ENCODE measurements at places on chromosomes 1 and 21. TPM values are rescaled to one million over a fixed set of nuclear protein-coding genes. Genes with fewer than 3 reads are reported as not detected.

DNA sequence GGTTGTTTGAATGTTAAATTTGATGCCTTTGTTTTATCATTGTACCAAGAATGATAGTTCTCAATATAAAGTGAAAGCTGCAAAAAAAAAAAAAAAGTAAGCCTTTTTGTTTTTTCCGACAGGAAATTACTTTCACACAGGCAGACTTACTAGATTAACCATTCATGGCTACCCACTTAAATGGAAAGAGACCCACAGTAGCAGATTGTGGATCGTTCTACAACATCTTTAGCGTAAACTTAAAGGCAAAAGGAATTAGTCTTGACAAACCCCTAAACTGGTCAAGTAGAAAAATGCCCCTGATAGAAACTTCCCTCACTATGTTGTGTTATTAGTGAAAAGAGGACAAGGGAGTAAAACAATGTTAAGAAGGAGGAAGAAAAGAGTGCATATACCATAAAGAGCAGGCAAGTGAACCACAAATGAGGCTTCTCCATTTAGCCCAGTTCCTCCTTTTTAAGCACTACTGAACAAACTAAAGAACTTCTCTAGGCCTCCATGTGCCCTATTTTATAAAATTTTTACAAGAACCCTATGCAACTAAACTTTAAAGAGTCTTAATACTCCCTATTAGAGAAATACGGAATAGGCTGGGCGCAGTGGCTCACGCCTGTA lies 1560.3 kb downstream of the MRPL39 start:
- no peak for DNase-seq

GRCh38 chr1:204319027-204319426 lies 40.7 kb downstream of the PLEKHA6 start:
- no peak for DNase-seq

PGLYRP3 gene
- total RNA-seq = not detected

DNA sequence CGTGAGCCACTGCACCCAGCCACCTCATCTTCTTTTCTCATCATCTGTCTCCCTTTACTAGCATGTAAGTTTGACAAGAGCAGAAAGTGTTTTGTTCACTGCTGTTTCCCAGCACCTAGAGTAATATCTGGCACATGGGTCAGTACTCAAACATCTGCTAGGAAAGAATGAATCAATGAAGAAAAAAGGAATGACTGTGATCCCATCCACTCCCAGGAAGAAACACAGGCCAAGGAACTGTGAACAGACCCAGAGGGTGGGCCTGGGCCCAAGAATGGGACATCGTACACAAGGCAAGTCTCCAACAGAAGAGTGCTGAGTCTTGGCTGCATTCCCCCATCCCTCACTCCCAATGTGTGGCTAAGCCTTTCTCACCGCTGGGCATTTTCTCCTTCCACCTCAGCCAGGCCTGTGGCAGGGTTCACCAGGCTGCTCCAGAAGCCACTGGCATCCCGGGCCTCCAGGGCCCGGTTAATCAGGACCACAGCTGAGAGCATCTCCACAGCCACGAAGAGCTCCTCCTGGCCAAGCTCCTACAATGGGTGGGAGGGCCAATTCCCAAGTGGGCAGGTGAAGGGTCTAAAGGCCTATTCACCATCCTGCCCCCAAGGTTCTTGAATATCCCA lies 18.4 kb downstream of the IQGAP3 start:
- no peak for DNase-seq

DNA sequence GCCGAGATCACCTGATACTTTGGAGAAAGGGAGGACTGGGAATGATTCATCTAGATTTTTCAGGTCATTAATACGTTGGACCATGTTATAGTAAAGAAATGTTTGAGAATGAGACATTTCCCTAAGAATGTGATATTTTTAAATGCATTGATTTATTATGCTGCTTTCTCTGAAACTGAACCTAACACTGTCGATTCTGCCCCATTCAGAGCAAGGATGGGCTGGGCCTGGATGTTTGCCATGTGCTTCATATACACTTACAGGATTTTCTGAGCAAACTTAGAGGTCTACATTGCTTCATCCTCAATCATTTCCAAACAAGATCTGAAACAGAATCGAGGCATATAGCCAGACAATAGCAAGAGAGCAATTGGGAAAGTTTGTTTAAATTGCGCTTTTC lies 183.3 kb downstream of the CRB1 start:
- DNase-seq = no peak

GRCh38 chr1:176055398-176055797 lies 151.7 kb downstream of the COP1 start:
- no peak for DNase-seq

LMOD1 gene
- total RNA-seq = 347 TPM

DNA sequence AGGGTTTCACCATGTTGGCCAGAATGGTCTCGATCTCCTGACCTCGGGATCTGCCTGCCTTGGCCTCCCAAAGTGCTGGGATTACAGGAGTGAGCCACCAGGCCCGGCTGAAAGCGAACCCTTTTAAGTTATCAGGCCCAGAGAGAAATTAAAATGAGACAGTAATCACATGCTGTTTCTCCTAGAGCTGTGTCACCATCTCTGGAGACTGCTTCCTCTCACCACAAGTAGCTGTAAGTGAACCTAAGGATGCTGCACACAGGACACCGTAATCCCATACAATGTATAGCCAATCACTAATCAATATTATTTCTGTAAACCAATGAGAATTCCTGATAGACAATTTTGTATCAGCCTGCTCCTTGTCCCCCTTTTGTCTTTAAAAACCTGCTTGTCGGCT lies 5.7 kb upstream of the CSTB start:
- DNase-seq = no peak

DNA sequence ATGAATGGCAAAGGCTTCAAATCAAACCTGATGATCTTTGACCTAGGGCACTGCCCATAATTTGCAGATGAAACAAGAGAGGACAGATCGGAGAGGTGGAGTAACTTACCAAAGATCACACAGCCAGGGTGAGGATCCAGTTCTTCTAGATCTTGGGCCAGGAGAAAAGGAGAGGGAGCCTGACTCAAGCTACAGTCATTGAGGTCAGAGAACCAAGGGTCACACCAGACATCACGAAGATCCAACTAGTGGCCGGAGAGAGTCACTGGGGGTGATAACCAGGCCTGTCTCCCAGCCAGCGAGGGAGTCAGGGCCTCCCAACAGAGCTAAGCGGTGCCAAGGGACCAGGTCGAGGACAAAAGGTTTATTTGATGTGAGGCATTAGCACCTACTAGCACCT lies 115.0 kb downstream of the RIPK4 start:
- no peak for DNase-seq

GRCh38 chr1:18819986-18820790 lies 39.3 kb downstream of the TAS1R2 start:
- DNase-seq = peak; percentile 22

- no peak for DNase-seq
Observed at GRCh38 chr1:54099061-54099610, 45.7 kb downstream of the TCEANC2 start.

All from aorta (tissue), 5 donors.